Lung (tissue), 17 donors: ENCODE measurements at places on chromosomes 7 and 10. TPM values are rescaled to one million over a fixed set of nuclear protein-coding genes. Genes with fewer than 3 reads are reported as not detected.

NACAD gene
- 1.2 TPM for polyA plus RNA-seq

CADPS2 gene
- 17.6 TPM for polyA plus RNA-seq

HHEX gene
- 15.3 TPM for polyA plus RNA-seq

RTKN2 gene
- polyA plus RNA-seq: 26.6 TPM

VWC2 gene
- polyA plus RNA-seq: 0.02 TPM

EPO gene
- polyA plus RNA-seq: 0.10 TPM

KLF14 gene
- 0.30 TPM for polyA plus RNA-seq

CALCR gene
- polyA plus RNA-seq: 0.06 TPM

GPR26 gene
- polyA plus RNA-seq: not detected

COL28A1 gene
- 1.3 TPM for polyA plus RNA-seq

RFC2 gene
- polyA plus RNA-seq: 22.0 TPM

PRRT4 gene
- polyA plus RNA-seq: 0.35 TPM

CALU gene
- polyA plus RNA-seq: 23.9 TPM

TBXAS1 gene
- 126 TPM for polyA plus RNA-seq

DNA sequence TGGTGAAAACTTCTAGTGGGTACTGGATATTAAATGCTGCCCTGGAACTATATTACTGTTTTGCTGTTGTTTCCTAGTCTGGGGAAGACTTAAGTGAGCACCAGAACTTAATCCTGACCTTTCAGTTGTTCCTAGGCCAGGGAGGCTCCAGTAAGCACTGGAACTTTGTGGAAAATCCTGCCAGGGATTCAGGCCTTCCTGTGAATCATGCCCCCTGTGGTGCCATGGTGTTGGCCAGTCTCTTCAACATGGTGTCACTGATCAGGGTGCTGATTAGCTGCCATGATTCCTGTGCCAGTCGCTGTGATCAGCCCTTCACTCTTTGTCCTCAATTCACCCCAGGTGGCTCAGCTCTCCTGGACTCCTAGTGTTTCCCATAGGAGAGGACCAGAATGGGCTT, 8.5 kb upstream of the AOAH start:
- no peak for DNase-seq

- DNase-seq: no peak
Measured at GRCh38 chr7:93894966-93895640, 4.5 kb upstream of the TFPI2 start.

- DNase-seq: no peak
Measured at GRCh38 chr10:45239642-45240041, 75.8 kb downstream of the OR13A1 start.

GRCh38 chr7:52273685-52274610, 761.5 kb upstream of the POM121L12 start:
- DNase-seq: peak; percentile 73

DNA sequence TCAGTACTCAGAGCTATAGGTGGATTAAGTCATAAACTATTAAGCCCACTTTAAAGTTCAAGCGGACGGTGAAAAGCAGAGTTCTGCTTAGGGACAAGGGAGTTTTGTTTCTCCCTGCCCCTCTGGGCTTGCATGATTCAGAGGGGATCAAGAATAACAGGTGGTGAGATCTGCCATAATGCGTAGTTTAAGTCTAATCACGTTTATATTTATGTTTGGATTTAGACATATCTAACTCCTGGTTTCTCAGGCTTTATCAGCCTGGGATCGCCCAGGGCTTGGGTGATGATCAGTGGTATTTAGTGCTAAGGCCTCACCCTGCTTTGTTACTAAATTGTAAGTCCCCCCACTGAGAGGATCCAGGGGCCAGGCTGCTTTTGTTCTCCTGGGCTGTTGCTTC, 335.4 kb upstream of the NRP1 start:
- DNase-seq: no peak

- DNase-seq: no peak
Measured at GRCh38 chr7:24800667-24801066, 43.4 kb upstream of the GSDME start.

DNA sequence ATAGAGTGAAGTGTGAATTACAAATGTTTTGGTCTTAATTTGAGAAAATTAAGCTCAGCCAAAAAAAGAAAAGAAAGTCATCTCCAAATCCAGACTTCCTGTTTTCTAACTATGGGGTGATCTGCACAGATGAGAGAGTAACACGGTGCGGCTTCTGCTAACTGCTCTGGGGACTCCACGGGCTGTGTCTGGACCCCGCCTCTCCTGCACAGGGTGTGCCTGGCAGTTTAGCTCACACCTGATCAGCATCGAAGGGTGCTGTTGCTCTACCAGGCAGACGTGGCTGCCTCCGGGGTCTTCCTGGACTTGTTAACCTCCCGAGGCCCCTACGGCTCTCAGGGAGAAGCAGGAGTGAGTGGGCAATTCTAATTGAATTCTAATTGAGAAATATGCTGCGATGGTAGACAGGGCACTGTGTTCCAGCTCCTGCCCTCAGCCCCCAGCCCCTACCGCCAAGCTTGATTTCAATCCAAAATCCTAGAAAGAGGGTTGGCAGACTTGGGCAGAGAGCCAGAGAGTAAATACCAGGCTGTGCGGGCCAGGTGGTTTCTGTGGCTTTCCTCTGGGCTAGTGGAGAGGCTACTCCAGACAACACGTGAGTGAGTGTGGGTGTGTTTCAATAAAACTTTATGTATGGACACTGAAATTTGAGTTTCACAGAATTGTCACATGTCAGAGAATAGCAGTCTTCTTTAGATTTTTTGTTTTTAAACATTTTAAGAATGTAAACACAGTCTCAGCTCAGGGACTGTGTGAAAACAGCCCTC, 13.4 kb downstream of the SHH start:
- DNase-seq: peak; percentile 15

- no peak for DNase-seq
Measured at GRCh38 chr7:26443006-26443405, 151.3 kb downstream of the SNX10 start.

DNA sequence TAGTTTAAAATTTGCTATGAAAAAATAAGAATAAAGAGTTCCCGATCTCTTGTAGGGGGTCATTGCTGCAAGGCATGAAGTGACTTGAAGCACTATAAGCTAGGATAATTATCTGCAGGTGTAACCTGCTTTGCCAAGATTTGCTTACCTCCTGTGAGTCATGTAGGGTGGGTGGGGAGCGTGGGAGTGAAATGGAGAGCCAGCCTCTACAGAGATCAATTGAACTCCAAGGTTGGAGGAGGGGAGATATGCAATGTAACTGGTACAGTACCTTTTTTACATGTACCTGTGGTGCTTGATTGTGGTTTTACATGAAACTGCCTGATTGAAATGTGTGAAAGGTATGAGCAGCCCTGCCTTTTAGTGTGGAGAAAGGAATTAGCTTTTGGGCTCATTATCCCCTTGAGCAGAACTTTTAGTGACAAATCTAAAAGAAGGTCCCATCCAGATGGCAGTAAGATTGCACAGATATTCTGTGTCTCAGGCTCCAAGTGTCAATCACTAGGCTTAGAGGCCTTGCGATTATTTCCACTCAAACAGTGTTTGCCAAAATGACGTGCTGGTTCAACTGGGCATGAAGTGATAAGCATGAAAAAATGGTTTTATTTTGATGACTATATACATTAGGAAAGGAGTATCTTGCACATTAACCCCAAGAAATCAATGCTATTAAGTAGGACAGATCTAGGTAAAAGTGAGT, 138.6 kb upstream of the GRB10 start:
- DNase-seq: no peak

GRCh38 chr7:22386206-22386858, 29.4 kb upstream of the RAPGEF5 start:
- no peak for DNase-seq

- peak; percentile 40 for DNase-seq
Measured at GRCh38 chr7:92634924-92635519, 44.8 kb upstream of the FAM133B start.

DNA sequence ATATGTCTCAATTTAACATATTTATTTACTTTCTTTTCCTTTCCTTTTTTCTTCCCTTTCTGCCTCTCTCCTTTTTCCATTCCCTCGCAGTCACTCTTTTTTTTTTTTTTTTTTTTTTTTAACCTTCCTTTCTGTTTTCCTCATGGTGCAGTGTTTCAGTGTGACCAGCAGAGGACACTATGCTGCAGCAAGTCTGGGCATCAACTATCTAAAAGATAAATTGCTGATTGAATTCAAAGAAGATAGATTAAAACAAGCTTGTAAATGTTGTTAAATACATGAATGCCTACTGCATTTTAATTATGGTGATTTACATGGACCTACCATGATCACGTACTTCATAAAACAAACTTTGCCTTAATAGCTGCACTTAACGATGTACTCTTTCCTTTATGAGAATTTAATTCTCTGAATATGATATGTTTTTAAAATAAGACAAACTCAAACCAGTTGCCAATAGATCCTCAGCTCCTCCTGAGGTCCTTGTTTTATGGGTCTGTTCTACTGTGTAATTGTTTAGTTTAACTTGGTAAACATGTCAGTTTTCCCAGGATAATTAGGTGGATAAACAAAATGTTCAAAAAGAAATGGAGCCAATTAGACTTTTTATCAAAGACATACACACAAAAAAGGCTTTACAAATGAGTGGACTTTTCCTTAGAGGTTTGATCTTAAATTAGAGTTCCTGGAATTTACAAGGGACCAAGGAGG, 101.0 kb upstream of the AGR3 start:
- DNase-seq: peak; percentile 75

DNA sequence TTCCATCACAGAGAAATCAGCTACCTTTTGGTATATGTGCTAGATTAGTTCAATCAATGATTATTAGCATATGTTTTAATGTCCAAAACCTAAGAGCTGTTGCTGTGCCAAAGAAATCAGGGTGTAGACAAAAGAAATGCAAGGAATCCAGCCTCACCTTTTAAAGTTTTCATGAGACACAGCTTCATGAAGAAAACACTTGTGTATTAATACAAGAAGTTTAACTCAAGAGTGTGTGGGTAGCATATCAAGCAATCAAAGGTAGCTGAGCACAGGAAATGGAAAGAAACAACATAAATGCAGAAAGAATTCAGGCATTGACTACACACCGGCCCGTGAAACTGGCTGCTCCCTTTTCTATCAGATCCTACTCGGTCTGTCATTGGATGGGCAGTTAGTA, 76.0 kb upstream of the CAV2 start:
- no peak for DNase-seq

DNA sequence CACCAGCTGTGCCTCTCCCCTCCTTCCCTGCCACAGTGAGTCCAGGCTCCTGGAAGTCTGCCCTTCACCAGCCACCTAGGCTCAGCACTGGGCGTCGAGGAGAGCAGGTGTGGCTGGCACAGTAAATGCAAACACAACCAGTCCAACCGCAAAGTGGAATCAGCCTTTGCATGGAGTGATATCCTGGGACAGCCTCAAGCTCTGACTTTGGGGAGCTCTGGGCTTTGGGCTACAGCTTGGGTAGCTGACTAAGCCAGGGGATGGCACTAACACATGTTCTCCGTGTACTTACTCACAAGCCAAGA, 312.4 kb downstream of the KCNMA1 start:
- no peak for DNase-seq

DNA sequence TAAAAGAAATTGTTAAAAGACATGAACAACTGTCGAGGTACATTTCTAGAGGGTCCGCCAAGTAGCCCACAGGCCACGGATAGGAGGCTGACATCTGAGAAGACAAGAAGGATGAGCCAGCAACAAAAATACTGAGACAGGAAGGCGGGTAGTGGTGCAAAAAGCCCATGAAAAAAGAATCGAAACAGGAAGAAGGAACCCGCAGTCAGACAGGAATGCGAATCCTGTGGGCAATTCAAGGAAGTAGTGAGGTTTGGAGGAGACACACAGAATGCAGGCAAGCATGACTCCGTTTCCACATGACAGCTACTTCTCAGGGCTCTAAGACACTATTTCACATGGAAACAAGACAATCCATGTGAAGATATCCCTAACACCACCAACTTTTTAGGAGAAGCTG, 125.2 kb downstream of the DOCK4 start:
- no peak for DNase-seq

- peak; percentile 44 for DNase-seq
Measured at GRCh38 chr10:43409385-43410109, 561 bp upstream of the HNRNPF start.
